ENCODE measurements at places on chromosomes 7 and 10. TPM values are rescaled to one million over a fixed set of nuclear protein-coding genes. Genes with fewer than 3 reads are reported as not detected.

DNA sequence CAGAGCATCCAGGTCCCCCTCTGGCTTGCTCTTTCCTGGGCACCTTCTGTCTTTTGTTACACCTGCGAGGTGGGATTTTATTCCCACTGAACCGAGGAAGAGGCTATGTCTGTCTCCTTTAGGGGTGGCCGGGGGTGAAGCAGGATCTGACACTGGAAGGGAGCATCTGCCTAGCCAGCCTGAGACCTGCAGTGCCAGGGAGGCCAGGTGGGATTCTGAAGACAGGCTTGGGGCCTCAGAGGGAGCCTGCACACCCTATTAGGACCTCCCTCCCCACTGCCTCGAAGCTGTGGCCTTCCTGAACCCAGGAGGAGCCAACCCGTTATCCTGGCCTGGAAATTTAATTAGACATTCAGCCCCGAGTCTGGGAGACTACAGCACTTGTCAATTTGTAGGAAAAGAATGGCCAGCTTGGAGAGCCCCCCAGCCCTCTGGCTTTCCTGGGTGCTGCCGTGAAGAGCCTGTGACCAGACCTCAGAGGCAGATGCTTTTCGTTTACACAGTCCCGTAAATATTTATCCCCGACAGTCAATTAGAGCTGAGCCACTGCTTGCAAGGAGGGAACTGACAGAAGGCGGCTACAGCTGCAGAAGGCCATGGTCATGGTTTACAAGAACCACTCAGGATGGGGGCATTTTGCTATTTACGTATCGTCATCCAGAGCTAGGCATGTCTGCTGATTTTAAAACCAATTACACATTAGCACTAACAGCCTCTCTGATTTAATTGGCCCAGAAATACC is 19.7 kb downstream of the CHAT start:
- peak; percentile 43 for DNase-seq

DNA sequence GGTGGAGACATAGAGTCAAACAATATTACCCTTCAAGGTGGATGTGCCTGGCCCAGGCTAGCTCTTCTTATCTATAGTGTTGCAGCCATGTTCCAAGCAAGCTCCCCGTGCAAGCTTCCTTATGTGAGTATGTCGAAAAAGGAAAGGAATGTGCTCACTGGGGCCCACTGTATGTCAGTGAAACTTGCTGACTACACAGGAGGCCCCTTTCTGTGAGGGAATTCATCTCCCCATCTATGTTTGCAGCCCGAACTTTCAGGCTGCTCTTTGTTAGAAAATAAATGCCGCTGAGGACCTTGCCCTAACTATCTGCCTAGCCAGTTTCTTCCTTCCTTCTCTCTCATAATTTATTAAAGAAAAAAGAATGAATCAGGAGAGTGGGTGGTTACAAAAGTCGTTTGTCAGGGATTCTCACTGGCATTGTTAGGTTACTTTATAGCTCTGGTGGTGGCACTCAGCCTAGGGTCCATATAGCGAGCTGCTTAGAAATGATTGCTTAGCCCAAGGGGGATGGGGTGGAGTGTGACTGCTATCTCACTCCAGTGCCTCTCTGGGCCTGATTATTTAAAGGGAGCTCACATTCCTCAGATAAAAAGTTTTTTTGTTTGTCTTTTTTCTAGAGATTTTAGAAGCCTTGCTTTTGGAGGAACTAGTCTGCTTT is 302.1 kb downstream of the ABCA13 start:
- no peak for DNase-seq

- DNase-seq = peak; percentile 75
These were observed 10.6 kb downstream of the ZYX start for GRCh38 chr7:143391462-143392404.

- no peak for DNase-seq
These were observed 61.5 kb downstream of the TNS3 start for GRCh38 chr7:47520406-47520805.

DNA sequence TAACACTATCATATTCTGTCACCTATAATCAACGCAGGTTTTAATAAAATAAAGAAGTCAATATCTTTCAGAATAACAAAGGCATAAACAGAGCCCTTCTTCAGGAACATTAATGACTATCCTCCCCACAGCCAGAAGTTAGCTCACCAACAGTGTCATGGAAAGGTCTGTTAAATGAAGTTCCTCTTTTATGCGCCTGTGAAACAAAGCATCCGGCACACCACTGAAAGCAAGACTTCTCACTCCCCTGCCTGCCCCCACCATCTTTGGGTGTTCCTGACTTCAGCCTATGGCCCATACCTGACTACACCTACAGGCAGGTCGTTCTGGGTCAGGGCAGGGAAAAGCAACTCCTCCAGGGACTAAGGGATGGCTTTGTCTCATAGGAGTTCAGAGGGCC is 205.4 kb downstream of the FANK1 start:
- DNase-seq = no peak

DNA sequence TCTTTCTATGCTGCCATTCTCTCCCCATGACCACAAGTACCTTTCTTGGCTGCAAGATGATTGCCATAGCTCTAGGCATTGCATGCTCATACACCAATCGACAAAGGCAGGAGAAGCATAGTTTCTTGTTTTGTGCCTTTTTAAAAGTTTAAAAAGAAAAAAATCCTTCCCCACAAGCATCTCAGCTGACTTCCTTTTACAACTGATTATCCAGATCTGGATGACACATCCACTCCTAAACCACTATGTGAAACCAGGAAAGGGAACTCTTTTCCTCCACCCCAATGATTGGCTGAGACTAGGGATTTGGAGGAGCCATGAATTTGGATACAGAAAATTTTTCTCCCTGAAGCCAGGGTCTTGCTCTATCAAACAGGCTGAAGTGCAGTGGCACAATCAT is 14.5 kb upstream of the LRRC4 start:
- no peak for DNase-seq

DNA sequence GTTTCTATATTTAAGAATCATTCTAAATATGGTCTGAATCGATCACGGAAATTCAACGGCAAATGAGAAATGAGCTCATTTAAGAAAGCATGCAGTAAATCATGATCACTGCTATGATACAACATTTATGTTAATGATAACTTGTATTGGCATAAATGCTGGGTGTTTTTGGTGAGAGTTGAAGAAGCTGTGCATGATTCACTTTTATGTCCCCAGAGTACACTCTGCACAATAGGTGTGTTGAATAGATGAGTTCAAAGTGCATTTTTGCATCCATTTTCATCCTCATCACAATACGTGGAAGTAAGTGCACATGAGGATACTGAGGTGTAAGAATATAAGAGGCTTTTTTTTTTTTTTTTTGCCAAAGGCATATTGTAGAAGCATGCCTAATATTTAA is 169.3 kb downstream of the PPP1R17 start:
- no peak for DNase-seq

DNA sequence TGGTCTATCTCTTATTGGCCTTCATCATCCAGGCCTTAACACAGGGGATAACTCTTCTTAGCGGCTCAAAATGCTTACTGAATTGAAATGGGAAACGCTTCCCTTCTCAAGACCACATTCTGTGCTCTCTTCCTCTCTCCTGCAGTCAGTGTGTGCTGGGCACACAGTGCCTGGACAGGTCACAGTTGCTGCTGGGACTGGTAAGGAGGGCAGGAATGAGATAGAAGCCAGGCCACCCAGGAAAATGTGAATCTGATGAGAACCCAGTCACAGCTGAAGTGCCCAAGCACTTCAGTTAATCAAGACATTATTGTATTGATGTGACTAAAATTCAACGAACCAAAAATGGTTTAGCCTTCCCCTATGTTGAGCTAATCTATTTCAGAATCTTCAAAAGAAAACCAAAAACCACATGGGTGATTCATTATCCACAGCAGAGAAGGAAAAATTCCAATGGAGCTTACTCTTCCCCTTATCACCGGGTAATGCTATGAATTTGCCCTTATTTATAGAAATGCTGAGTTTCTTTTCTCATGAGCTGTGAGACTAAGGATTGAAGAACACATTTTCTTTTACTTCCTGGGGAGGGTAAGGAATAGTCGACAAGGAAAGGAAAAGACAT is 41.2 kb upstream of the PLPP4 start:
- no peak for DNase-seq

DNA sequence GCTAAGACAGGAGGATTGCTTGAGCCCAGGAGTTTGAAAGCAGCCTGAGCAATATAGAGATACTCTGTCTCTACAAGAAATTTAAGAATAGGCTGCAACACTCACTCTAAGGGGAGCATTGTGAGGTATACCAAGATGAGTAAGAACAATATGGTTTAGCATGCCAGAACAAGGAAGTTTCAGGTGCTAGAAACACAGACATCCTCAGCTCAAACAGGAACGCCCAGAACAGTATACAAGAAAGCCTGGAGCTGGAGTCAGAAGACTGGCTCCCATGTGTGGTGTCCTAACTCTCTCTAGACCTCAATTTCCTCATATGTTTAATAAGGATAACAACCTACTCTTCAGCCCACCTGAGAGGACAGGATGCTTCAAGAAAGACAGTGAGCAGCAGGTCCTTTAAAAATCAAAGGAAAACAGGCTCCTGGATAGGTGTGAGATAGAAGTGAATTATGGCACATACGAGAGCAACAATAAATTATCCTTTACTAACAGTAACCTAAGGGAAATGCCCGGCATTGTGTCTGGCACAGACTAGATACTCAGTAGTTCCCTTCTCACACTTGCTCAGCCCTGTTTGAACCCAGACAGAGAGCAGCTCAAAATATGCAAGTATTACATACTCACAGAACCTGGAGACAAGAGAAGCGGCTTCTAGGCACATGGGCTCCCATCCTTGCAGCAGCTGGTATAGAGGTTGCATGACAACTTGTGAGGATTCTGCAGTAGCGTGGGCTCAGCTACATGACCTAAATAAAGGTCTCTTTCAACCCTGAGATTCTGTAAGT is 45.4 kb downstream of the KAT6B start:
- no peak for DNase-seq

DNA sequence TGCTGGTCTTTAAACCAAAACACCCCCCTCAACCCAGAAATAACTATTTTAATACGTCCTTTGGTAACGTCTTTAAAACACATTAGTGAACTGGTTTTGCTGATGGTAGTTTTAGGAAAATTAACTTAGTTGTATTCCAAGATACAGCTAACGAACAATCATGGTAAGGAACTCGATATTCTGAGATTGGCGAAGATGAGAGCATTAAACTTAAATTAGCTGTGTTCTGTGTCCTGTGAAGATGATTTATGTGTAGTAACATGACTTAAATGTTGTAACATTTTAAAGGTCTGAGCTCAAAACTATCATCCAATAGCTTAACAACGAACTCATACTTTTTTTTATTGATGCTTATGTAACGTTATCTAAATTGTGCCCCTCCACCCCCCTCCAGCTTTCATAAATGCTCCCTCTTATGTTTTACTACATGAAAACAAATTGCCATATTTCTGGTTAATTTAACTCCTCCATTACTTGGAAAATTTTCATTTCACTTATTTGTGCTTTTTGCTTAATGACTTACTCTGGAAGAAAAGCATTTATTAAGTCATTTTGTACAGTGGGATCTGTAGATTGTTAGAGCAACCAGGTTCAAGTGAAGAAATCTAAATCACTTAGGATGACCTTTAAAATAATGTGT is 1.7 kb downstream of the SDK1 start:
- DNase-seq = no peak

DNA sequence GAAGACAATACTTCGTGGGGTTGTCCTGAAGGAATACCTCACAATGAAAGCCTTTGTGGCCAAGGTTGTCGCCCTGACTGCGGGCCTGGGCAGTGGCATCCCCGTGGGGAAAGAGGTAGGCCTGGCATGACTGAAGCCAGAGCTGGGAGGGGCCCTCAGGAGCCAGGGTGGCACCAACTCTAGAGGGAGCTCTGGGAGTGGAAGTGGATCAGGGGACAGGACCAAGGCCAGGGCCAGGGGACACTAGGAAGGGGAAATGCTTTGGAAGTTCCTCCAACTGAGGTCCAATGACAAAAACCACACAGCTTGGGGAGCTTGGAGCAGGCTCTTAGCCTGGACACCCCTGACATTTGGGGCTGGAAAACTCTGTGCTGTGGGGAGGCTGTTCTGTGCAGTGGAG is 5.8 kb downstream of the CLCN1 start:
- DNase-seq = no peak

DNA sequence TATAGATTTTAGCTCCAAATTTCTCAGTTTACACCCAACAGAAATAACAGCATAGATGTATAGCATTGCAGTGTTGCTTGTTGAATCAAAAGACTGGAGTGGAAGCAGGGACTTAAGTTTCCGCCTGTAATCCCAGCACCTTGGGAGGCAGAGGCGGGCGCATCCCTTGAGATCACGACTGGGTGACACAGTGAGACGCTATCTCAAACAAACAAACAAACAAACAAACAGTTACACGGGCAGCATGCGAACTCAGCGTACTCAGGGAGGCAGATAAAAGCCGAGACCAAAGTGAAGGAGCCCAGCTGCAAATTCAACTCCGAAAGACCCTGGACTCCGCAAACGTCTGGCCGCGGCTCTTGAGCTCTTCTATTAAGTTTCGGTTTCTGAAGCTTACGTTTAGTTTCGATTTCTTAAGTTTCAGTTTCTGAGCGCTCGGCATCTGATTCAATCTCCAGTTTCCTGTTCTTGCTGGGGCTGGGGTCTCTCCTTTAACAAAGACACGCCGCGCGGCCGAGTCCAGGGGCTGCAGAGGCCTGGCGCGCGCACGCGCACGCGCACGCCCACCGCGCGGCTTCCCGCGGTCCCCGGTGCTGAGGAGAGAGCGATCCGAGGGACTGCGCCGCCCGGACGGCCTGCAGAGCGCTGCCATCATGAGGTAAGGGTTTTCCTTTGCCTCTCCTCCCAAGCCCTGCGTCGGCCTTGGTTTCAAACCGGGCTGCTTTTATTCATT is at the start of gene IFIT5:
Gene IFIT5, plus strand, starts transcription at position 423 of the 733 bp plus-strand sequence. Its CDS starts 231 bp downstream, at position 654.
- DNase-seq = peak; percentile 89

GRCh38 chr10:8638088-8638672 is 583.7 kb downstream of the GATA3 start:
- DNase-seq = no peak

Gene HTRA1
- total RNA-seq = 104 TPM

Gene GSTO2
- total RNA-seq = 0.67 TPM

Gene COBL
- 109 TPM for total RNA-seq

Gene AGAP6
- total RNA-seq = 5.0 TPM

All from cardiac septum (tissue), 1 donor.